ENCODE measurements at places on chromosomes 1 and 21. TPM values are rescaled to one million over a fixed set of nuclear protein-coding genes. Genes with fewer than 3 reads are reported as not detected.
A peak's percentile ranks its signal among the peaks of the same experiment; 100 is the strongest.

Gene CCDC27
- total RNA-seq, result not detected

Gene NBPF10
- total RNA-seq, result 5.0 TPM

Gene HECTD3
- 21.8 TPM for total RNA-seq

Gene LAMC1
- total RNA-seq, result 121 TPM

Gene FCRL1
- total RNA-seq, result not detected

Gene LAMB3
- 142 TPM for total RNA-seq

GRCh38 chr1:163844459-163844858 is 522.7 kb downstream of the NUF2 start:
- H3K4me3 ChIP-seq, result no peak overlapping the region
- no peaks in the 10 kb centered on the region for H3K4me1 ChIP-seq
- H3K27me3 ChIP-seq, result no peaks in the 10 kb centered on the region
- no peak overlapping the region for H3K27ac ChIP-seq
- no peak for DNase-seq

DNA sequence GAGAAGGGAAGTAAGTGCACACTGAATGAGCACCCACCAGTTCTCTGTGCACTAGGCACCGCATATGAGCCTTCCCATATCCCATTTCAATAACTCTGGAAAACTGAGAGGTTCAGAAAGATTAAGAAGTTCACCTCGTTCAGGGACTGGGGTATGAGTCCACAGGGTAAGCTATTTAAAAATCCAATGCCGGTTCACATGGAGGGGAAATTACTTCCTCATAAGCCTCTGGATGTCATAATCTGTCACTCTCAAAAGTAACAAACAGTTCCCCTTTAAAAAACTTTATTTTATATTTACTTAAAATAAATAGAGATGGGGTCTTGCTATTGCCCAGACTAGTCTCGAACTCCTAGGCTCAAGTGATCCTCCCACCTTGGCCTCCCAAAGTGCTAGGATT is 1.9 kb downstream of the OR2B11 start:
- DNase-seq, result no peak
- no peaks in the 10 kb centered on the region for H3K36me3 ChIP-seq
- no peak overlapping the region for H3K27ac ChIP-seq
- no peaks in the 10 kb centered on the region for H3K4me1 ChIP-seq

GRCh38 chr1:121443001-121443540 is 258.3 kb downstream of the SRGAP2C start:
- H3K4me1 ChIP-seq, result no peaks in the 10 kb centered on the region
- no peak overlapping the region for H3K4me3 ChIP-seq
- no peaks in the 10 kb centered on the region for H3K27me3 ChIP-seq
- no peaks in the 10 kb centered on the region for H3K36me3 ChIP-seq
- H3K27ac ChIP-seq, result no peak overlapping the region

- H3K4me3 ChIP-seq, result no peak overlapping the region
- peaks cover 20% of the 10 kb centered on the region for H3K4me1 ChIP-seq
- DNase-seq, result peak; percentile 59
- H3K36me3 ChIP-seq, result no peaks in the 10 kb centered on the region
- H3K27ac ChIP-seq, result peak overlapping the region; percentile 78
These were observed 25.8 kb downstream of the PIGP start for GRCh38 chr21:37047079-37047478.

DNA sequence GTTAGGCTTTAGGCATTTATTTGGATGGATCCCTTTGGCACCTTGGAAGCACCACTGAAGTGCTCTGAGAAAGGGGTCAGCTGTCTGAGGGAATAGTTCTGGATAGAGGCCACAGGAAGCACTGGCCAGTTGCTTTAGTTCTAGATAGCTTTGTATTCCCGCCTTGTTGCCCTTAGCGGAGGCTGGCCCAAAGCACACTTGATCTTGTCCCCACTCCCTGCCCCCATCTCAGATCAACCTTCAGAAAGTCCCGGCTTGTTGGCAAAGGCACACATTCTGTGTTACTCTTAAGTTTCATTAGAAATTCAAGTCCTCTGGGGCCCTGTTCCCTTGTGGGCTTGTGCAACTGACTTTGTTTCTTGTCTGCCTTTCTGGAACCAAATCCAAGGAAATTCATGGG is 15.2 kb upstream of the NBL1 start:
- no peak overlapping the region for H3K27ac ChIP-seq
- H3K4me1 ChIP-seq, result no peaks in the 10 kb centered on the region
- no peaks in the 10 kb centered on the region for H3K27me3 ChIP-seq
- H3K4me3 ChIP-seq, result no peak overlapping the region

DNA sequence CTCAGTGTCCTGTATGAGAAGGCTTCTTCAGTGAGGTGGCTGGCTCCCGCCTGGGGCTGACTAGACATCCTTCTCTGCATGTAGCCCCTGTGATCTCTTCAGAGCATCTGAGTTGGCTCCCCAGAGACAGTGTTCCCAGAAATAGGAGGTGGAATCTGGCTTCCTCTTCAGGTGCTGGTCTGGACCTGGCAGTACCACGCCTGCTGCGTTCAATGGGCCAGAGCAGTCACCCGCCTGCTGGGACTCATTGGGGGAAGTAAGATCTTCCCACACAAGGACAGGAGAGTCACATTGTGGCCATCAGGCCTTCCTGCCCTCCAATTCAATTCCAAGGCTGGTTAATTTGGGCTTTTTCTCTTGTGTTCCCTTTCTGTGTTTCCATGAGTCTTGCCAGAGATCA is 51.0 kb downstream of the ADARB1 start:
- DNase-seq, result no peak
- H3K27ac ChIP-seq, result no peak overlapping the region
- H3K4me1 ChIP-seq, result peaks cover 6% of the 10 kb centered on the region
- H3K36me3 ChIP-seq, result no peaks in the 10 kb centered on the region
- no peaks in the 10 kb centered on the region for H3K27me3 ChIP-seq

Data from PC-9 (cell line).